ENCODE measurements at places on chromosomes 1 and 21.

DNA sequence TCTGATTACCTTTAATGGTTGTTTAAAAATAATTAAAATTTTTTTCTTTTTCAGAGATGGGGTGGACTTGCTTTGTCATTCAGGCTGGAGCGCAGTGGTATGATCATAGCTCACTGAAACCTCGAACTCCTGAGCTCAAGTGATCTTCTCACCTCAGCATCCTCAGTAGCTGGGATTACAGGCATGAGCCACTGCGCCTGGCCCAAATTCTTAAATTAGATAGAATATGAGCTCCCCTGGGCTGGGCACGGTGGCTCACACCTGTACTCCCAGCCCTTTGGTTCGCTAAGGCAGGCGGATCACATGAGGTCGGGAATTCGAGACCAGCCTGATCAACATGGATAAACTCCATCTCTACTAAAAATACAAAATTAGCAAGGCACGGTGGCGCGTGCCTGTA lies 17.0 kb downstream of the CERS2 start:
- DNase-seq = no peak

DNA sequence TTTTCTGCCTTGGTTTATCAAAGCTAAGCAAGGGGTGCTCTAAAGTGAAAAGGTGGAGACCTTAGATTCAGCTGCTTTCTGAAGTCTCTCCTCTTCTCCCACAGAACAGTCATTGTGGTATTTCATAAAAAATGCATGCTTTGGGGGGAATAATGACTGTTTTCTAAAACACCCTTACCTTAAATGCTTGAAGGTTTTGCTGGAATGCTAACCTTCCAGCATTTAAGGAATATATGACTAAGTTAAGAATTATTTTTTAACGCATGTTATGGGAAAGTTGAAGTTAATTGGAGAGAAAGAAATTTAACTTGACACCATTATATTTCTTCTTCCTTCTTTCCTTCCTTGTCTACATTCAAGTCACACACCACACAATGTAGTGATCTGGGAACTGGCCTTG lies 162.5 kb downstream of the ROR1 start:
- DNase-seq = no peak

GRCh38 chr1:24973315-24973714 lies 43.2 kb upstream of the RUNX3 start:
- DNase-seq = no peak

- no peak for DNase-seq
These were observed 59.2 kb downstream of the NPHP4 start for GRCh38 chr1:5933050-5933449.

- no peak for DNase-seq
These were observed 125.2 kb upstream of the GALNT2 start for GRCh38 chr1:229941831-229942230.

DNA sequence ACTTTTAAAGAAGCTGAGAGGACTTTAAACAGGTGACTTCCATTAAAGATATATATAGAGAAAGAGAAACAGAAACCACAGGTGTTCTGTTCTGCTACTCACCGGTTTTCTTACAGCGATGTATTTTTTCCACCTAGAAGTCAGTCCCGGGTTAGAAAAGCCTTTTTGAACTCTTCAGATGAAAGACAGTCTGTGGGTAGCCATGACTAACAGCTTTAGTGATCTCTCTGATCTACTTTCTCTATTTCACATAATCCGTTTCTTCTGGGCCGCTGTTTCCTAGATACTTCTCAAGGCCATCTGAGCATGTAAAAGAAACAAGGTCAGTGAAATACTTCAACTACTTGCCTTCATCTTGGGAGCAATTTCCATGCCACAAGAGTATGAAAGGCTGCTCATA lies 25.1 kb downstream of the WDR64 start:
- DNase-seq = no peak

DNA sequence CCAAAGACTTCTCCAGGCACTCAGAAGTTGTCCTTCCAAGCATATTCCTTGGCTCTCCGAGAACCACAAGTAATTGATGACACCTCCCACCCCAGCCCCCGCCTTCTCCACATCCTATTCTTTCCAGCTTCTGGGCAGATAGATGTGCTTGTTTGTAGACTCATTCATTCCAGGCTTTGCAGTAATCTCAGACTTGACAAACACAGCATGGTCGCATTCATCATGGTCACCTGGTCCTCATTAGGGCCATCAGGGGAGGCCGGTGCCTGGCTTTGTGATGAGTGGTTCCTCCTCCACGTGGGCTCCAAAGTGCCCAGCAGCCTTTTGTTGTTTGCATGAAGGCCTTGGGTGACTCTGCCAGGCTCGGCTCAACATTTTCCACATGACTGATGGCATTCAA lies 28.5 kb upstream of the KCNE2 start:
- DNase-seq = no peak

- DNase-seq = no peak
These were observed 4.9 kb downstream of the C1orf198 start for GRCh38 chr1:230863449-230863848.

DNA sequence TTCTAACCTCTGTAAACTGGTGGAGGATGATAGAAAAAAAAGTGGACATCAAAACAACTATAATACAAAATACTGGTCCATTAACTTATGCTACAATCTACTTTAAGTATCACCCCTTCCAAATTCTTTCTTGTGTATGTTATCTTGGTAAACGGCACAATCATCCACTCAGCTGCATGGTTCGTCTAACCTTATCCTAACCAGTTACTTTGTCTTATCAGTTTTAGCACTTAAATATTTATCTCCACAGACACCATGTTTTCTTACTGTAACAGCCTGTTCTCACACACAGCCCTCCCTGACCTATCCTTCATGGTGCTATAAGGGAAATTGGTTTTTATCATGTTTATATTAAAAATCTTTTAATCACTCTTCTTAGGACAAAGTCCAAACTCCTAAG lies 157.2 kb downstream of the PTGER3 start:
- DNase-seq = no peak

DNA sequence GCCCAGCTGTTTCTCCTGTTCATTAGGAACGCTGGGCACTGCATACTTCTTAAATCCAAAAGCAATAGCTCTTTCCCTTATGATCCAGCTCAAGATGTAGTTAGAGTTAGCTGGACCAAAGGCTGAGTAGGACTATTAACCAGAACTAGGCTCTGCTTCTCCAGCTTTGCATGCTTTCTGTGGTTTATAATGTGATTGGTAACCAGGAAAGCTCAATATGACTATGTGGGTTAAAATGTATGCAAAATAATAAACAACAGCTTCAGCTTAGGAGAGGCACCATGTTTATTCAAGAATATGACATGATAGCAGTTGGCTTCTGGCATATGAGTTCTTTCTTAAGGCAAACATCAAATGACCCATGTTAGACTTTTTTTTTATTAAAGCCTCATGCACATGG lies 73.8 kb downstream of the LYPLAL1 start:
- DNase-seq = no peak

DNA sequence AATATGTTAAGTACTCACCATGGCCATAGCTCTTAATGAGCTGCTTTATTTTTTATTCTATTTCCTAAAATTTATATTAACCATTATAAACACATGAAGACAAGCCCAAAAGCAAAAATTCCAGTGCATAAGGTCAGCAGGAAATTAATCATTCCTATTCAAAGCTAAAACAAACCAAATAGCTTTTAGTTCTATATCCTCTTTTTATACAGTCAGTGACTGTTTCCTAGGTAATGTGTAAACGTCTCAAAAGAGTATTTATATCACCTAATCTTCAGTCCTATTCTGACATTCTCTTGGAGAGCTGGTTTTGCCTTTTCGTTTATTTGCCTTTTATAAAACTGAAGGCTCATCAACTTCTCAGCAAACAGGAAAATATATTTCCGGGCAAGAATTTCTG lies 4.2 kb downstream of the GOLPH3L start:
- no peak for DNase-seq

- no peak for DNase-seq
These were observed 93.0 kb upstream of the TENT5C start for GRCh38 chr1:117512728-117513321.

DNA sequence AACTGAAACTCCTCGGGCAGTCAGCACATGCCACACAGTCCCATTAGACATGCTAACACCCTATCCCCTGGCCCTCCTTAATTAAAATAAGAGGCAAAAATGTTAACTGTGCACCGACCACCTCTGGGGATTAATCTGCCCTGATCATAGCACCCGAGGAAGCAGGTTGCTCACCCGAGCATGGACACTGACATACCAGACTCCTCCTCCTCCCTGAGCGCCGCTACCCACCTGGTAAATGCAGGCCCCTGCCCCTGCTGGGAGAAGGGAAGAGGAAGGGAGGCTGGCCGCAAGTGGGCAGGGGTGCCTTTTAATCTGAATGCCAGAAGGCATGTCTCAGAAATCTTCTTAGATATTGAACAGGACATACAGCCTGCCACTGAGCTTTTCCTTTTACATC lies 360.9 kb downstream of the RRAGC start:
- no peak for DNase-seq

DNA sequence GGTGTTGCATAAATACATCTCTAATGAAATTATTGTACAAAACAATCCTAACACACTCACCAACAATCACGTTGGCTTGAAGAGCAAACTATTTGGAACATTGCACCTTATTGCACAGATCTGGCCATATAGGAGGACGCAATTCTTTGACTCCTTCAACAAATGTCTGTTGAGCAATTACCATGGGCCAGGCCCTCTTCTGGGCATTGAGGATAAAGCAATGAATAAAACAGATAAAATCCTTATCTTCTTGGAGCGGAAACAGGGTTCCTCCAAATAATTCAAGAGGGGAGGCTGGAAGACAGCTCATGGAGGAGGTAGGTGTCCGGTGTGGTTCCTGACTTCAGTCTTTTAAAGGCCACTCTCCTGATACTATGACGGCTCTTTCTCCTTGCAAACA lies 43.3 kb downstream of the PAX7 start:
- DNase-seq = no peak

GRCh38 chr1:6233376-6233775 lies 2.4 kb downstream of the ICMT start:
- DNase-seq = no peak

- no peak for DNase-seq
These were observed 148.9 kb downstream of the EIF4G3 start for GRCh38 chr1:21027805-21028204.

Measured in keratinocyte (primary cell).